ENCODE measurements at places on chromosomes 6 and 20. TPM values are rescaled to one million over a fixed set of nuclear protein-coding genes. Genes with fewer than 3 reads are reported as not detected.

PLN gene
- total RNA-seq = not detected

REM1 gene
- total RNA-seq = not detected

NMBR gene
- total RNA-seq = not detected

SLC12A5 gene
- 3.2 TPM for total RNA-seq

DEFB112 gene
- total RNA-seq = not detected

C6orf141 gene
- total RNA-seq = not detected

SRMS gene
- not detected for total RNA-seq

ADAM33 gene
- not detected for total RNA-seq

HAO1 gene
- not detected for total RNA-seq

CASS4 gene
- total RNA-seq = 6.9 TPM
